ENCODE measurements at places on chromosomes 13 and 19.
A peak's percentile ranks its signal among the peaks of the same experiment; 100 is the strongest.

DNA sequence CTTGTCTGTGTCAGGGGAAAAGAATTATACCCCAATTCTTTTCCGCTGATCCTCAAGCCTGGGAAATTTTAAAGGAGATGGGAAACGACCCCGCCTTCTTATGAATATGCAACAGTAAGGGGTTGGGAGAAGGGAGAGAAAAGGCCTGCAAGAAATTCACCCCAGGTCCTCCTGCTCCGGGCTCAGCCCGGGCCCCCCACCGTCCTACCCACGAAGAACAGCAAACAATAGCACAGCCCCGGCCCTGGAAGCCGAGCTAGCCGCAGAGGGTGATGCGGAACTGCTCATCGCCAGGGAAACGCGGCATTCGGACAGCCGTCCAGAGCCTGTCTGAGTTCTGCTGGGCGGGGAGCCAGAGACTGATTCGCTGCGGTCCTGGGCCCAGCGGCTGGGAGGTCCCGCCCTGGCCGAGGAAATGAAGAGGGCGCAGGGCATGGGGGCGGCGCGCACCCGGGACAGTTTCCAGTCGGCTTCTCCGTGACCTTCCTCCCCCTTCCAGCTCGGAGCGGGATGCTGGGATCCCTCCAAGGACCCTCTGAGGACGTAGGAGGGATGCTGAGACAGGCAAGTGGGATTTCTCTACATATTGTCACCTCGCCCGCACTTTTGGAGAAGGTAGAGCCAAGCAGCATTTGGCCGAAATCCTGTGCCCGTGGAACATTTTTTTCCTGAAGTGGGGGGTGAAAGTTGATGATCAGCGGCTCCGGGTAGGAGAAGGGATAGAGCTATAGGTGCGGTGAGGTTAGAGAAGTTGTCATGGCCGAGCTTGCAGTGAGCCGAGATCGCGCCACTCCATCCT is 82.3 kb upstream of the C1QTNF9B start:
- DNase-seq = peak; percentile 27

- no peak for DNase-seq
These were observed 251.4 kb downstream of the RGCC start for GRCh38 chr13:41708713-41709112.

- DNase-seq = no peak
These were observed at the start of gene PVR for GRCh38 chr19:44643605-44644401. Gene PVR (plus strand): TSS chr19:44643910. CDS start chr19:44644097, 187 bp downstream.

GRCh38 chr19:45296355-45296754 is 26.3 kb downstream of the CKM start:
- no peak for DNase-seq

DNA sequence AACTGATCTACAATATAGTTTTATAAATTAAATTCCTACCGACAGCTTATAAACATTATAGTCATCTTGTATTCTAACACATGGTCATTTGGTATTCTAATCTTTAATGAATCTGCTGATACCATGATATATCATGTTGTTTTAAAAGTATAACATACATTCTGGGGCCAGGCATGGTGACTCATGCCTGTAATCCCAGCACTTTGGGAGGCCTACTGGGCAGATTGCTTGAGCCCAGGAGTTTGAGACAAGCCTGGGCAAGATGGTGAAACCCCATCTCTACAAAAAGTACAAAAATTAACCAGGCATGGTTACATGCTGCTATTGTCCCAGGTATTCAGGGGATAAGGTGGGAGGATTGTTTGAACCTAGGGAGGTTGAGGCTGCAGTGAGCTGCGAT is 3.1 kb downstream of the ZNF383 start:
- no peak for DNase-seq

DNA sequence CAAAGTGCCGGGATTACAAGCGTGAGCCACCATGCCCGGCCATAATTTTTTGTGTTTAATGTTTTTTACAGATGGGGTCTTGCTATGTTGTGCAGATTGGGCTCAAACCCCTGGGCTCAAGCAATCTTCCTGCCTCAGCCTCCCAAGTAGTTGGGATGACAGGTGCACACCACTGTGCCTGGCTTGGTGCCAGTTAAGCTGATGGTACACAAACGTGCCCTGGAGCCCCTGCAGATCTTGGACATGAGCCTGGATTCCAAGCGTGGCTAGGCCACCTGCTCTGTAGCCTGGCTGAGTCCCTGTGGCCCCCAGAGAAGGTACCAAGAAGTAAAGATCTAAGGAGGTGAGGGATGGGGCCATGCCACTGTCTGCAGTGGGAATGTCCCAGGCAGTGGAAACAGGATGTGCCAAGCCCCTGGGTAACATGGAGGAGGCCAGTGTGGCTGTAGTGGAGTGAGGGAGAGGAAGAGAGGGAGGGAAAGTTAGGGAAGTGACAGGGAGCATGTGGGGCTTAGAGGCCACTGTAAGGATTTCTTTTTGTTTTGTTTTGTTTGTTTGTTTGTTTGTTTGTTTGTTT is 7.0 kb downstream of the PRODH2 start:
- no peak for DNase-seq

DNA sequence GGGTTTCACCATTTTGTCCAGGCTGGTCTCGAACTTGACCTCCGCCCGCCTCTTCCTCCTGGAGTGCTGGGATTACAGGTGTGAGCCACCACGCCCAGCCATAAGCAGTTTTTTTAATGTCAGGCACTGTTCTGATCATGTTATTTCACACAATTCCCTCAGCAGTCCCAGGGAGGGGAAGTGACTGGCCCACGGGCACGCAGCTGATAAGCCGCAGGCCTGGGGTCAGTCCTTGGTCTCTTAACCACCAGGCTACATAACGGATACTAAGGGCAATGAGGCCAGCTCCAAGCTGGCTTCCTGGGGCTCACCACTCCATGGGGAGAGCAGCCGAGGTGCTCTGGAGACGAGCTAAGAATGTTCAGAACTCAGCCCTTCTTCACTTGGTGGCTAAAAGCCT is 13.5 kb downstream of the BRSK1 start:
- DNase-seq = no peak

- no peak for DNase-seq
These were observed 107.8 kb downstream of the KCNRG start for GRCh38 chr13:50123002-50123401.

- no peak for DNase-seq
These were observed 139.4 kb upstream of the KLF12 start for GRCh38 chr13:74273581-74273980.

DNA sequence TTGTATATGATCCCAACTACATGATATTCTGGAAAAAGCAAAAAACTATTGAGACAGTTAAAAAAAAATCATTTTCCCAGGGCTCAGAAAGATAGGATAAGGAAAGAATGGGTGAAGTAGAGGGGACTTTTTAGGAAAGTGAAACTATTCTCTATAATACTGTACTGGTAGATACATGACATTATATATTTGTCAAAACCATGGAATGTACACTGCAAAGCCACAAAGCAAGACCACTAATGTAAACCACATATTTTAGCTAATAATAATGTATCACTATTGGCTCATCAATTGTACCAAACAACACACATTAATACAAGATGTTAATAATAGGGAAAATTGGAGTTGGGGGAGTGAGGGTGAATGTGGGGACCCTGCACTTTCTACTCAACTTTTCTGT is 182.6 kb downstream of the EFNB2 start:
- no peak for DNase-seq

GRCh38 chr19:18379803-18380747 is 5.9 kb upstream of the GDF15 start:
- no peak for DNase-seq

DNA sequence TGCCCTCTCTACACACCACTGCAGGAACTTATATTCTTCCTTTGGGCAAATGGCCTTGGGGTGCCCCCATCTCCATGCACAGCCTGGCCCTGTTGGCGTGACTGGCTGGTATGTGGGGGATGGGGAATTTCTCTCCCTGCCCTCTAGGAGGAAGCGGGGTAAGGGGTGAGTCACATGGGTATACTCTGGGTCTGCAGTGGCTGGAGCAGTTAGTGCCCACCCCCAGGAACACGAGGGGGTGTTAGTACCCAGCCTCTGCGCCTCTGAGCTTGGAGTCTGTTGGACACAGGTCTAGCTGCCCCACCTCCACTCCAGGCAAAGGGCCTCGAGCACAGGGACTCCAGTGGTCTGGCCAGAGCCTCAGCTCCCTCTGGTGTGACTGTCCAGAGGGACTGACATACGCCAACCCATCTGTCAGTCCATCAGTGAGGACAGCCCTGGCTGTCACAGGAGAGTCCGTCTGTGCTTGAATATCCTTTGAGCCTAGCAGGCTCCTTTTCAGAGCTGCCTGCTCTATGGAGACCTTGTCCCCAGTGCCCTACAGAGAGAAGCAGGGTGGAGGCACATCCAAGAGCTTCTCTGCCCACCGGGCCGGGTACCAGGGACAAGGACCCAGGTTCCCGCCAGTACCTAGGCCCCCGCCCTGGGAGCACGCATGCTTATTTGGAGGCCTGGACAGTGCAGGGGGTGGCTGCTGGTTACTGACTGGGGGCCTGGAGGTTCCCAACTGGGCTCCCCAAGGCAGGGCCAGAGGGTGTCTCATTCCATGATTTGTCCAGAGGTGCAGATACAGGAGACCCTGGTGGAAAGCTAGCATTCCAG is 66.6 kb downstream of the CHST8 start:
- no peak for DNase-seq

GRCh38 chr19:51751655-51752054 is at the start of gene FPR1:
Gene FPR1 (minus strand): TSS chr19:51751878. CDS start chr19:51746994, 4,884 bp downstream.
- no peak for DNase-seq

DNA sequence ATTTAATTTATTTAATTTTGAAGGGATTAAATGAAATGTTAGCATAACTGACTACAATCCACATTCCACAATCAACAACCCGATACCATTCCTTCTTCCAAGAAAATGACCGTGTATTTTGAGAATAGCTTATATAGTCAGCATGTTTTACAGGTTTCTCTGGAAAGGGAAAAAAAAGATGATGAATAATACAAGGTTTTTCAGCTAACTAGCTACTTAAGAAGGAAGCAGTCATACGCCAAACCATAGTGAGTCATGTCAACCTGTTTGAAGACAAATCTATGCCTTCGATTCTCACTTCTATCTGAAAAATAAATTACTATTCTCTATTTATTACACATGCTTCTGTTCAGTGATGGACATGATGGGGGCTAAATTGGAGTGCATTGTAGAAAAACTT is 258.6 kb downstream of the EFNB2 start:
- DNase-seq = no peak

DNA sequence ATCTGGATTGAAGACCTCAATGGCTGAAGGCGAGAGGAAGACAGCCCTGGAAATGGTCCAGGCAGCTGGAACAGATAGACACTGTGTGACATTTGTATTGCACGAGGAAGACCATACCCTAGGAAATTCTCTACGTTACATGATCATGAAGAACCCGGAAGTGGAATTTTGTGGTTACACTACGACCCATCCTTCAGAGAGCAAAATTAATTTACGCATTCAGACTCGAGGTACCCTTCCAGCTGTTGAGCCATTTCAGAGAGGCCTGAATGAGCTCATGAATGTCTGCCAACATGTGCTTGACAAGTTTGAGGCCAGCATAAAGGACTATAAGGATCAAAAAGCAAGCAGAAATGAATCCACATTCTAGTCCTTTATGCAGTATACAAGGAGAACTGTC is 1.2 kb downstream of the POLR1D start:
- no peak for DNase-seq

DNA sequence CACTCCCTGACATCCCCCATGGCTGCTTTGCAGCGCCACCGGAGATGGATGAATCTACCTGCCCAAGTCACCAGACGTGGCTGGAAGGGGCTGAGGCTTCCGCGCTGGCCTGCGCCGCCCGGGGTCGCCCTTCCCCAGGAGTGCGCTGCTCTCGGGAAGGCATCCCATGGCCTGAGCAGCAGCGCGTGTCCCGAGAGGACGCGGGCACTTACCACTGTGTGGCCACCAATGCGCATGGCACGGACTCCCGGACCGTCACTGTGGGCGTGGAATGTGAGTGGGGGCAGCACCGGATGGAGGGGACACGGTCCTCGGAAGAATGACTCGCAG is 4.6 kb downstream of the ICAM5 start:
- DNase-seq = no peak

DNA sequence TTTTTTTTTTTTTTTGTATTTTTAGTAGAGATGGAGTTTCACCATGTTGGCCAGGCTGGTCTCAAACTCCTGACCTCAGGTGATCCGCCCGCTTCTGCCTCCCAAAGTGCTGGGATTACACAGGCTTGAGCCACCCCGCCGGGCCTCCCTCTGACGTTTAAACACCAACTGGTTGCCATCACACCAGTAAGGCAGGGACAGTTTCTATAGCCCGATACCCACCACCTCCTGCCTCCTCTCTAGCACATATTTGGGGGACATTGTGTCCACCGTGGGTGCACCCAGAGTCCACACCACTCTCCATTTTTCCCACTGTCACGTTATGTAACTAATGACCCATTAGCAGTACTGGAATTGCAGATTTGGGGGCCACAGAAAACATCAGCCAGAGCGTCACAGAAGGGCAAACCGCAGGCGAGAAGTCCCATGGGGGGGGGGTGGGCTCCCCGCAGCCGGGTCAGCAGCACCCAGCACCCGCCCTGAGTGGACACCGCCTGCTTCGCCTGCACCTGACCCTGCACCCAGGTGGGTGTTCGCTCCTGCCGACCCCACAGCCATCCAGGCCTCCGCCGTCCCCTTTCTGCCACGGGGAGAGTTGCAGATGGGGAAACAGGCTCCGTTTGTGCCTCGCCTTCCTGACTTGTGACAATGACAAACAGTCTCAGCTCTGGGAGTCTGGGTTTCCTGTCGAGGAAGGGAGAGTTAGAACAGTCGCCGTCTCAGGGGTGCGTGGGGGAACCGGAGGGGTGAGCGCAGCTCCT is 3.6 kb downstream of the ONECUT3 start:
- DNase-seq = no peak

DNA sequence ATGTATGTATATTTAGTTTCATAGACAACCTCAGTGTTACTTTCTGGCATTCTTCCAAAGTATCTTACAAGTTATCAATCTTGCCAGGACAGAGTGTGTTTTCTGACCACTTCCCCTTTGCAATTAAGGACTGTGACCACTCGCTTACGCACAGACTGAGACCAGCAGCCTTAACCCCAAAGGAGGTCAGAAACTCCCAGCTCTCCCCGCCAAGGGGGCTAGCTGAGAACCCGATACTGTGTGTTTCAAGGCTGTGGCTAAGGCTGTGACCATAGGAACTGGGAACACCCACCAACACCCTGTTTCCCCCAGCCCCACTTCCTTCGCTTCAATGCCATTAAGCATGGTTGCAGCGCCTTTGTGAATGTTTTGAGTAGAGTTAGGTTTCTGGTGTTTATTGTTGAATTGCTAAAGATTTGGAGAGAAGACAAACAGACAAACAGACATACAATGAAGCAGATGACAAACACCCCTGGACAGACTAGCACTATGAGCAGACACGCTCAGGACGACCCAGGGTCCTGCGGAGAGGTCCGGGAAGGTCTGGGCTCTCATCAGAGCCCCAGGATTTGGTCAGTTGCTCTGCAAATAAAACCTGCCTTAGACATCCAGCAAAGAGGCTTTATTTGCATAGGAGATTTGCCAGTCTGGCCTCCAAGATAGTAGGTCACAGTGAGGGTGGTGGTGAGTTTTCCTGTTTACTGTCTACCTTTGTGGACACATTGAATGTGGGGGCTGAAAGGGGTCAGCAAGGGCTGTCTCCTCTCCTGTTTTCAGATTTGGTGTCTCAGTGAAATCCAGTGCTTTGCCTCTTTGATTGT is 25.0 kb upstream of the TNFSF11 start:
- DNase-seq = no peak

Data from T-helper 1 cell (primary cell).